ENCODE measurements at places on chromosomes 3 and 15.

DNA sequence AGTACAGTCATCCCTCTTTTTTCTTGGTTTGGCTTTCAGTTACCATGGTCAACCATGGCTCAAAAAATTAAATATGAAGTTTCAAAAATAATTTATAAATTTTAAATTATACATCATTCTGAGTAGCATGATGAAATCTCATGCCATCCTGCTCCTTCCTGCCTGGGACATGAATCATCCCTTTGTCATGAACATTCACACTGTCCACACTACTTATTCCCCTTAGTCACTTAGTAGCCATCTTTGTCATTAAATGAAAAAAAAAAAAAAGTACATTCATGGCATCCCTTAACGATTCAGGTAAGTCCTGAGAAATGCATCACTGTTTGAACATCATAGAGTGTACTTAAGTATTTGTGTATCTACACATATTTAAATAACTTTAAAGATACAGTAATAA lies 1046.3 kb downstream of the ROBO2 start:
- no peak for DNase-seq

DNA sequence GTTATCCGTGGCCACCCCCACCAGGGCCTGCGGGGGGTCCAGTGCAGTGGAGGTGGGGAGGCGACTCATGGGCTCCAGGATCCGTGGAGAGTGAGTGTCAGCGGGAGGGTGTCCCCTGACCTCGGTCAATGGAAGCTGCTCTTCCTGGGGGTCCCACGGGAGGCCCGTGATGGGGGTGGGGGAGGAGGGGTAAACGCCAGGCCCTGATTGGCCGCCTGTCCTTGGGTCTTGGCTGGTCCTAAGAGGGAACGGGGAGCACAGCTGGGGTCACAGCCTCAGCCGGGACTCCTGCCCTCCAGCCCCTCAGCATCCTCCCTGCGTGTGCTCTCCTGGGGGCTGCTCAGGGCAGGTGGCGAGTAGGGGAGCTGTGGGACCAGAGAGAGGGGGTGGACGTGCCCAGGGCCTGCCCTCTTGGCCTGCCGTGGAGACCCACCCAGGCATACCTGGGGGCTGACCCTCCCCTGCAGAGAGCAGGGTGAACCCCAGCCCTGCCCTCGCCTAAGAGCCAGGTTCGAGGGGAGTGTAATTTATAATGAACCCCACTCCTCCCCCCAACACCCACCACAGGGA lies 184.6 kb downstream of the GOLGA6L6 start:
- peak; percentile 10 for DNase-seq

GRCh38 chr15:79442911-79443310 lies 10.8 kb downstream of the MINAR1 start:
- DNase-seq: no peak

DNA sequence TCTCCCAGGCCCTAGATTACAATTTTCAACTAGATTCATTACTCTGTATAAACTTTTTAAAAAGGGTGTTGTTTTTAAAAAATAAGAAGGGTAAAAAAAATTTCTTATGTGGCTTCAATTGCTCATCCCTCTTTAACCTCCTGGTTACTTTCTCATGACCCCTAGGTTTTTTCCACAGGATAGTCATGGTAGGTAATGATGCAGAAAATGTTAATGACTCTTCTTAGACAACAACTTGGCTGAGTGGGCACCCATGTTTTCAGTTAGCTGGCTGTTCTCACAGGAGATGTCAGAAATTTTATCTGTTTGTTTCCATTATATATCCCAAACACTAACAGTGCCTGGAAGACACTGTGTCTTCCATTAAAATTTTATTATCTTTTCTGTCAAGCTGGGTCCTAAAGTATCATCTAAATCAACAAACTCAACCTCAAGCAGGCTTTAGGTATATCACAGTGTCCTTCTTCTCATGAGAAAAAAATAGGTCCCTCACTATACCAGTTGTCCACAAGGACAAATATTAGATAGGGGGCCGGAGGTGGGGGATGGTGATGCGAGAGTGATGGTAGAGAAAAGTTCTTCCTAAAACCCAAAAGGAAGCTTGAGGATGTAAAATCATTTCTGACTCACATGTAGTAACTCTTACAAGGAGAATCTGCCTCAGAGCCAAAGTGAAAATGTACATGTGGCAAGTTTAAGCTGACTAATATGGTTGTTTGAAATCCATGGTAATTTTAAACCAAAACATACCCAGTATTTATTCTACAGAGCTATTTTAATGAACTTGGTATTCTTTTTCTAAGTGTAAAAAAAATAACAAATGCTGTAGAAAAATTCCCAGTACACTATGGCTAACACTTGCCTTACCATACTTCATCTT lies 43.3 kb downstream of the PLOD2 start:
- no peak for DNase-seq

DNA sequence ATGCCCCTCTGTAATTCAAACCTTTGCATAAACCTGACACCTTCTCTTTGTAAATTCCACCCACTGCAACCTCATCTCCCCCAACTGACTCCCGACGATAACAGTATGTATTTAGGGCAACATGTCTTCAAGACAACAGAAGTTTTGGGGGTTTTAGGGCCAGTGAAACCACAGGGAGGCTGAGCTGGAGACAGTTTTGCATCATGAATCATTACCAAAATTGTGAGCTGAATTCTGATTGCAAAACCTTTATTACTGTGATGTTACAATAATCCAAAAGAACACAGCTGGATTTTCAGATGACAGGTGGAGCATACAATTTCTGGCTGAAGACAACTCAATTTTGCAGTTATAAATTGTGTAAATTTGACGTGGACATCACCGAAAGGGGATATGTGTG lies 281.3 kb upstream of the TTC14 start:
- no peak for DNase-seq

- DNase-seq: no peak
These were observed 271.0 kb upstream of the ZPLD1 start for GRCh38 chr3:102163818-102164154.

DNA sequence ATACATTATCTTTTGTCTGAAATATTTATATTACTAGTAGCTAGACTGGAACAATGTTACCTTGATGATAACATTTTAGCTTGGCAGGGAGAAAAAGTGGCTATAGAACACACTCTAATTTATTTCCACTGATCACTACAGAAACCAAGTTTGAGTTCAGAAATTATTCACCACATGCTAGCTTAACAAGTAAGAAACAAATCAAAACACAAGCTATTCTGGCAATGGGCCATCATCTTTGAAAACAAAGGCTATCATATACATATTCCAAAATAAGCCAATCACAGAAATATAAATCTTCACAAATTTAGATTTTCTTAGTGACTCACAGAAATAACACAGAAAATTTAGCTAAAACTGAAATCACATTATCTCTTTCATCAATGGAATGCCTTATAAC lies 17.1 kb downstream of the AQR start:
- DNase-seq: no peak

DNA sequence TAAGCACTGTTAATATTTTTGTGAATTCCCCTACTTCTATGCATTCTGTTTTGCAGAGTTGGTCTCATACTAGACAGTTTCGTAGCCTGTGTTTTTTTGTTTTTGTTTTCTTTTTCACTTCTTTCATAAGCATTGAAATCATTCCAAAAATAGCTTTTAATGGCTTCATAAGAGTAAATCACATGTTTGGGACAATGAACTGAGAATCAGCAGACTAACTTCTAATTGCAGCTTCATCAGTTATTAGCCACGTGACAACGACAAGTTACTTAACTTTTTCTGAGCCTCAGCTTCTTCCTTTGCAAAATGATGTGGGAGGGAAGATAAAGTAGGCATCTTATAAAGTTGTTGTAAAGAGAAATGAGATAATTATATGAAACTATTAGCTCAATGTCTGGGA lies 124.8 kb downstream of the LIPC start:
- no peak for DNase-seq

- DNase-seq: no peak
These were observed 331.6 kb downstream of the PYDC2 start for GRCh38 chr3:191792580-191792979.

DNA sequence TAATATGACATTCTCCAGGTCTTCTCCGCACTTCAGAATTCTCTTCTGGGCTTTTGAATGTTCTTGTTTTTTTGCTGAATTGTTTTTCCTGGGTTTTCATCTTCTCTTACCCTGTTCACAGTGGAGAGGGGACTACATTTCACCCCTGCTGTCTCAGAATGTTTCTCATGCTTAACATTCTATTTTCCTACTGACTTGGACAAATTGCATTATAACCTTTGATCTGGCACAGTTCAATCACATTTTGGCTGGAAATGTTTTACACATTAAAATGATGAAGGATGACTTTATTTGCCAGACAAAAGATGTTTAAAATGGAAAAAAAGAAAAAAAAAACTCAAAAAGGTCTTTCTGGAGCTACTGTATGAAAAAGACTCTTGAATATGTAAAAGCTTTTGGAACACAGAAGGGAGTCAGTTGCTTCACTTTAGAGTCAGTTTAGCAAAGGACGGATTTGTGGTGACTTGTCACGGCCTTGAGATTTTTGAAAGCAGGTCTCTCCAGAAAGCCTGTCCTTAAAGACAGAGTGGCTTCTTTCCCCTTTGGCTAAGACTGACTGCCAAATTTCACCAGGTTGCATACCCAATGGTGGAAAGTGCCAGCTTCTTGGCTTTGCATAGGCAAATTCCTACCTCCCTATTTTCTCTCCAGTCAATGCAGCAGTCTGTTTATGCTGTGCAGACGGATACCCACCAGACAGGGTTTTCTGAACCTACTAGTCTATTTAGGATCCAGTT lies 401.0 kb upstream of the TBL1XR1 start:
- DNase-seq: no peak

GRCh38 chr3:64748244-64748904 lies 60.6 kb upstream of the ADAMTS9 start:
- no peak for DNase-seq

- DNase-seq: peak; percentile 65
These were observed 1.4 kb downstream of the PAQR5 start for GRCh38 chr15:69299943-69300588.

DNA sequence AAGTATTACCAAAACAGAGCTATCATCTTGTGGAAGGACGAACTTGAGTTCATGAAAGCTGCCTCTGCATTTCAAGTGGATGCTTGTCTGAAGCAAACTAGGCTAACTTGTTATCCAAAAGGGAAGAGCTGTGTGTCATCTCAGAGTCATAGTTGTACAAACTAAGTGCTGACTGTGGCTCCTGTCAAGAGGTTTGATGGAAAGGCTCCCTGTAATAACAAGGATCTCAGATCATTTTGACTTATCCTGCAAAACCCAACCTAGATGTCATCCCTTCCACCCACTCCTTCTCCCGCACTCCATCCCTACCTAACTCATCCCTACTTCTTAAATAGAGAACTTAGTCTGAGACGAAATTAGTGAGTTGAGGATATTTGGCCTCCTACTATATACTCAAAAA lies 110.8 kb downstream of the NR2E3 start:
- no peak for DNase-seq

GRCh38 chr3:120648290-120648689 lies 33.7 kb downstream of the HGD start:
- no peak for DNase-seq

DNA sequence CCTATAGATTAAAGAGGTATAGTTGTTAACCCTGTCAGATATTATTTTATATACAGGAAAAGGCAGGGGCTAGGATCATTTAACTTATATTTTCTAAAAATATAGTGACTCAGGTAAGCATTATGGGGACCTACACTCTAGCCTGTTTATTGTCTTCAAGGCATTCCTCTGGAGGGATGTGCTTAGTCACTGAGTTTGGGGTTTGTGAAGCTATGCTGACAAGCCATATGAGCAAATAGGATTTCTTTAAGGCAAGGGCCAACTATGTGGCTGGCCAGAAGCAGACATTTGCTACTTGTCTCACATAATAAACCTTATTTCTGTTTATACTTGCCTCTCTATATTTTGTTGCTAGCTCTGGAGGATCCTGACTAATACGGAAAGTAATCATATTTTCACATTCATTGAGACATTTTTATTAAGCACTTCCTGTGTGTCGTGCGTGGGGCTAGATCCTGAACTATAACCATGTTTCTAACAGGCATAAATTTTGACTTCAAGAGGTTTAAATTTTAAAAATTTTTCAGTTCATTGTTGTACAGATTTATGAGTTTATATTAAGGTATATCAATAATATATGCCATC lies 153.4 kb downstream of the OTOL1 start:
- DNase-seq: no peak

GRCh38 chr3:51391566-51392354 lies 675 bp downstream of the RBM15B start:
- no peak for DNase-seq

DNA sequence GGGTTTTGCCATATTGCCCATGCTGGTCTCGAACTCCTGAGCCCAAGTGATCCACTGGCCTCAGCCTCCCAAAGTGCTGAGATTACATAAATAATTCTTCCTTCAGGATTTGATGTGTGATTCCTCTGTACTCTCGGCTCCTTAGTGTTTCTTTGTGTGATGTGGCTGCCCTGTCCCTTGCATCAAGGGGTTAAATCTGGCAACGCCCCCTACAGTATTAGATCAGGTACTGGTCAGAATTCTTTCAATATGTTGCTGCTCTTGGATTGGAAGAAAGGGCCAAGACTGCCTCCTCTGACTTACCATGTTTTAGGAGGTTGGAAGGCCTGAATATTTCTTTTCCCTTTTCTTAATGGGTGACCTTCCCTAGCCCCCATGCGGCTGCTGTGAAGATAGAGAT lies 390.6 kb upstream of the WNT5A start:
- no peak for DNase-seq

GRCh38 chr3:81301230-81301629 lies 460.2 kb downstream of the GBE1 start:
- DNase-seq: no peak

DNA sequence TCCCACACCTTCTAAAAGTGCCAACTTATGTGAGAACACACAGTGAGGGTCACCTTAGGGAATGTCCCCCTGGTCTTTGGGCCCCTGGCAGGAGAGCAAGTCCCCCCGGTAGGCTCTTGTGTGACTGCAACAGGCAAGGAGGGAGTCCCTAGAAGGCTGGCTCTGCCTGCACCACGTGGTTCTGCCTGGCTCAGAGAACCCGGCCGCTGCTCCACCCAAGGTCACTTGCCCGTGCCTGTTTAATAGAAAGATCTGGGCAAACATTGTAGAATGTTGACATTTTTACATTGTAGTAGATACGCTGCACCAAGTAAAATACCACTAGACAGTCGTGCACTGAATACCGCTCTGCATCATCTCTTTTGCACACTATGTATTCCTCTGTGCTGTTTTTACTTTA lies 21.9 kb downstream of the GABRA5 start:
- DNase-seq: peak; percentile 1

GRCh38 chr3:10465161-10465560 lies 40.2 kb downstream of the ATP2B2 start:
- no peak for DNase-seq

GRCh38 chr15:67103021-67103420 lies 37.6 kb downstream of the SMAD3 start:
- no peak for DNase-seq

DNA sequence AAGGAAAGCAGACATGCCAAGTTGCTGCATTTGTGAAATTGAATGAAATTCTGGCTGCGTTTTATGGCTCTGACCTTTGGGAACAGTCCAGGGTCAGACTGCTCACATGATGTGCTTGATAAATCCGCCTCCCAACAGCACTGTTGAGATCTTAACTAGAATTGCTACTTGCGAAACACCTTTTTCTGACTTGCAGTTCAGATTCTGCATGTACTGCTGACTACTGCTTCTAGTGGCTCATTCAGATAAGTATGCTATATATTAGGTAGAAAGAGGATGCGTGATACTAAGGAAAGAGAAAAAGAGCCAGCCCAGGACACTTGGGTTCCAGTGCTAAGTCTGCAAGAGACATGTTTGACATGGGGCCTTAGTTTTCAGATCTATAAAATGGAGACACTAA lies 129.4 kb downstream of the LPP start:
- no peak for DNase-seq

- no peak for DNase-seq
These were observed 2.0 kb downstream of the P4HTM start for GRCh38 chr3:48991851-48992545.
